ENCODE measurements at places on chromosomes 7 and 10. TPM values are rescaled to one million over a fixed set of nuclear protein-coding genes. Genes with fewer than 3 reads are reported as not detected.

The ERVW-1 gene
- not detected for total RNA-seq

The DOCK1 gene
- total RNA-seq: 0.67 TPM

The NOC3L gene
- total RNA-seq: 49.3 TPM

The GALNT17 gene
- total RNA-seq: not detected

The ABLIM1 gene
- total RNA-seq: 58.7 TPM

The BZW2 gene
- total RNA-seq: 94.2 TPM

- ATAC-seq: no peak
Measured at GRCh38 chr10:70048030-70048723, 4.5 kb upstream of the MACROH2A2 start.

DNA sequence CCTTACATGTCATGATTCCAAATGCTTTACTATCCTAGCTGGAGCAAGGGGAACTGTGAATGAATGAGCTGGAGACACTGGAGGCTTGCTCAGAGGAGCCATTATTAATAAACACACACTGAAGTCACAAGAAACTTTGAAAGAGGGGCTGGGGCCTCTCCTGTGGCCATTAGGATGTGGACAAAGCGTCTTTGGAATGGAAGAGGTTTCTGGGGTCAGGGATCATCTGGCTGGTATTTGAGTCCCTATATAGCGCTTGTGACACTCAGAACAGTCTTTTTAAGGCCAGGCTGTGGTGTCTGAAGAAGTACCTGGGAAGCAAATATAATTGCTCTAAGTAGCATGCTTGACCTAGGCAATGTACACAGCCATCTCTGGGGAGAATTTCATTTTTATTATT lies 193.0 kb downstream of the JCAD start:
- no peak for ATAC-seq

DNA sequence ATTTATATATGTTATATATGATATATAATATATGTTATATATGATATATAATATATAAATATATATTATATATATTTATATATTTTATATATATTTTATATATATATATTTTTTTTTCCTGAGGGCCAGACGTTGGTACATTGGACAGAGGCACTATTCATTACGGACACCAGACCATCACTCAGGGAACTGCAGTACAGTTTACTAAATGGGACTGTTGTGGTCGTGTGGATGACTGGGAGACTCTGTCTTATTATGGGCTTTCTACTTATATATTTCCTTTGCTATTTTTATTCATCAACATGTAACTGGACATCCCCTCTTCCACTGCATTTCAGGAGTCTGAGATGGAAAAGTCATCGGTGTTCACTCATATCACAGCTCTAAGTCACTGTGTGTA lies 87.1 kb upstream of the PRKCQ start:
- ATAC-seq: no peak

DNA sequence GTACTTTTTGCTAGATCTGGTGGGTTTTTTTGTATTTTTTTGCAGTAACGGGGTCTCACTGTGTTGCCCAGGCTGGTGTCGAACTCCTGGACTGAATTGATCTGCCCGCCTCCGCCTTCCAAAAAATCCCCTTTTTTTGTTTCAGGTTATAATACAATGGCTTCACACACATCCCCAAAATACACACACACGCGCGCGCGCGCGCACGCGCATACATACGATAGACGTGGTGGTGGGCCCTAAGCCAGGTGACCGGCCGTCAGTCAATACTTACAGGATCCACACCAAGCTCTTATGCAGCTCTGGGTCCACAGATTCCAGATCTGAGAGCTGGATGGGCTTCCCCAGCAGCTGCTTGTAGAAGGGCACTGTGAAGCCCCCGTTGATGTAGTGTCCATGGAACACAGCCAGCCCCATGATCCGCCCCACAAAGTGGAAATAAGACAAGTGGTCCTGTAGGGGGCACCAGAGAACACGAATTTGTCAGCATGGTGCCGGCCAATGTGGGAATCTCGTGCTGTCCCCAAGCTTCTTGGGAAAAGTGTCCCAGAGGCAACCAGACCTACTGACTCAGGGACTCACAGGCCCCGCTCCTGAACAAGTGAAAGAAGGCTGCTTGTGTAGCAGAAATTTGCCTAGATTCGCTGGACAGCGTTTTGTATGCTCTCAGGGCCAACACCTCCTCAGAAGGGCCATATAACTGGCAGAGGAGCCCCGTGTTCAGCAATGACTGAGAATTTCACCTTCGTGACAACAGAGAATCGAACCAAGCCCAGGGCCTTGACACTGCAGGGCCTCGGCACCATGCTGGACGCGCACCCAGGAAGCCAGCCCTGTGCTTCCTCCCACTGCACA lies 103.6 kb downstream of the SMURF1 start:
- peak; percentile 79 for ATAC-seq

GRCh38 chr7:66877577-66878300 lies 43.3 kb upstream of the TMEM248 start:
- peak; percentile 65 for ATAC-seq

- ATAC-seq: no peak
Measured at GRCh38 chr10:15436696-15437095, 65.6 kb upstream of the FAM171A1 start.

DNA sequence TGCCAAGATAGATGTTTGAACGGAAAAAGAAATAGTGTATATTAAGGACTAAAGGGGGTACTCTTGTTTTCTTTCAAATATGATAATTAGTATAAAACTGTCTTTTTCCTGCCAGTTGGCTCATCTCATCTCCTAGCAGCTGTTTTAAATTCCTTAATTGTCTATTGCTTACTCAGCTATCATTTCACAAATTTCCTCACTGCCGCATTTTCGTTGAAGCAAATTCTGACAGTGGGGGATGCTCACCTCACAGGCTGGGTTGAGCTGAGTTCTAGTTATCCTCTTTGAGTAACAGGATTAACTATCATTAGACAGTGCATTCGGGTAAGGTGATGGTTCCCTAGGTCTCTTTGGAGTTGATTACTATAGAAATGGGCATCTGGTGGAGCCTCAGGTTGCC lies 592.0 kb downstream of the AUTS2 start:
- ATAC-seq: no peak

Measured in activated T-helper 17 cell treated with anti-CD3 and anti-CD28 coated beads, Interleukin-2, amount 50 U/mL, for 72 hours (primary cell).